Brain (organoid and tissue), 16 donors: ENCODE measurements at places on chromosomes 13 and 19.

DNA sequence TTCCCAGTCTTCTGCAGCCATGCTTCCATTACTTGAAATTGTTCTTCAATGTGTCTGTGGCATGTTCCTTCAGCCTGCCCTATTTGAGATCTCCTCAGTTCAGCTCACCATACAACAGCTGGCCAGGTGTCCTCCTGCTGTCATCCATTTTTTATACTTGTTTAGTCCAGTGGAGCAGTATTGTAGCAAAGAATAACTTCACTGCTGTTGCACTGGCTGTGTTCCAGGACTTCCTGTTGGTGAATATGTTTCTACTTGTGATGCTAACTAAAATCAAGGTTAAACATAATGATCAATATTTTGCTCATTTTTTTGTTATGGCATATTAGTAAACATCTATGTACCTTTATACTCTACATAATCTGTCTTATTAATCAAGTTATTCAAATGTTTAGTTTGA lies 1394.1 kb downstream of the PCDH9 start:
- no peak for DNase-seq

- peak; percentile 15 for DNase-seq
These were observed 10.0 kb upstream of the C19orf33 start for GRCh38 chr19:38294090-38294489.

DNA sequence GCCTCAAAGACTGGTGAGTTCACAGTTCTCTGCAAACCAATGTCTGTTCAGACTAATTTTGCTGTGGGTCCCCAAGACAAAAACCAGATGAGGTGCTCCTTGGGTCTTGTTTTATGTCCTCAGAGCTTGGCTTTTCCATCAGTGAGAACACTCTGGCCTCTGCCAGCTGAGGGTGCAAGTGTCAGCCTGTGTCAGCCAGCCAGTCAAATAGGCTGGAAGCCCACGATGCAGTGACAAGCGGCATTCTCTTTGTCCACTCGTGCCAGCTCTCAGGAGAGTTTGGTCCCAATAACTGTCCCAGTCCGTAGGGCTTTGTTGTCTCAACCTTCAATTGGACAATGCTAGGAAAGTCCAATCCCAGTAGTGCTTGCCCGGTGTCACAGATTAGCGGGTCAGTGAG lies 9.4 kb upstream of the AKT2 start:
- no peak for DNase-seq

GRCh38 chr19:46066471-46066870 lies 25.7 kb upstream of the IGFL4 start:
- no peak for DNase-seq
